Stimulated activated CD8-positive, alpha-beta memory T cell treated with anti-CD3 and anti-CD28 coated beads, Interleukin-7, amount 100 ng/mL, for 24 hours (primary cell): ENCODE measurements at places on chromosomes 1 and 21.

GRCh38 chr1:33602271-33602670 is 129.8 kb downstream of the ZSCAN20 start:
- DNase-seq = no peak

- no peak for DNase-seq
Observed at GRCh38 chr21:35860189-35860869, 200.0 kb downstream of the SETD4 start.

- DNase-seq = no peak
Observed at GRCh38 chr1:40073062-40073461, 24.0 kb downstream of the PPT1 start.

DNA sequence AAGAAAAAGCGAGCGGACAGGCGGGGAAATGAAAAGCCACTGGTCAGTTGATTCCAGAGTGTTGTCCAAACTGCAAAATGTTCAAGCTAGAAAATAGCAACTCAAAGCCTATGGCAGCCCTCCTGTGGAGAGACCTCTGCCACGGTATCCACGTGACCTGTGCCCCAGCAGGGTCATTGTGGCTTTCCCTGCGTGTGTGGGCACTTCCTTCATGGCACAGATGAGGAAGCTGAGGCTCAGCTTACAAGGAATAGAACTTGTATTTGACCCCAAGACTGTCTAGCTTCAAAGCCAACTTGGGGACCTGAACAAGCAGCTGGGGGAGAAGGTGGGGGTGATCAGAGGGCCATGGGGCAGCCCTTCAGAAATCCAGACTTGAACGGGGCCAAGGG is 15.6 kb upstream of the PLEKHG5 start:
- no peak for DNase-seq

DNA sequence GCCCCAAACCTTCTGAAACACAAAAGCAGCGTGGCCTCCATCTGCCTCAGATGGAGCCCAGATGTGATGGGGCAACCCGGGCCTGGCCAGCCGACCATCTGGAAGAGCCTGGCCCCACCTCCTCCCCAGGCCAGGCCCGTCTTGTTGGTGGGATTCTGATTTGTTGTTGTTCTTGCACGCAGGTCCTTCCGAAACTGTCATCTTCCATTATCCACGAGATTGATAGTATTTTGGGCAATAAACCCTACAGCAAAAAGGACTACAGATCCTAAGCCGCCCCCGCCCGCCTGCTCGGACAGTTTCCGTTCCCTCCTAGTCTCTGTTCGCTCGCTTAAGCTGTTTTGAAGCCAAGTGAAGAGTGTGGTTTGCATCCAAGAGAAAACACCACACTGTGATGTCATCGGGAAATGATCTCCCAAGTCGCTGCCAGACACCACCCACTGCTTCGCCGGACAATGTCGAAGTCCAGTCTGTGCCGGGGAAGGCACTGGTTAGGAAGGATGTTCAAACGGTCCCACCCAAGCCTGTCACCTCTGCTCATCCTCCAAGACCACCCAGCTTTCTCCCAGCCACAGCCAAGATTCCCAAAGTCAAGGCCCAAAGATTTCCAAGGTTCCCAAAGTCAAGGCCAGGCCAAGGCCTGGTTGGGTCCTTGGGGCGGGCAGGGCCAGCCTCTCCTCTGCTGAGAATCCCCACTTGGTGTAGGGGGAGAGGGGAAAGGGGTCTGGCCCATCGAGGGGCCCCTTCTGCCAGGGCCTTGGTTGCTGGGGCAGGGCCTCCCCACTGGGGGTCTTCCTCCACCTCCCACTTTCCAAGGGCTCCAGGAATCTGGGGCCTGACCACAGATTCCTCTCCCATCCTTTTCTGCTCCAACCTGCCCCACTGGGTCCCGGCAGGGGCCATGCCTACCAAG is 52.9 kb downstream of the KCNAB2 start:
- DNase-seq = no peak

DNA sequence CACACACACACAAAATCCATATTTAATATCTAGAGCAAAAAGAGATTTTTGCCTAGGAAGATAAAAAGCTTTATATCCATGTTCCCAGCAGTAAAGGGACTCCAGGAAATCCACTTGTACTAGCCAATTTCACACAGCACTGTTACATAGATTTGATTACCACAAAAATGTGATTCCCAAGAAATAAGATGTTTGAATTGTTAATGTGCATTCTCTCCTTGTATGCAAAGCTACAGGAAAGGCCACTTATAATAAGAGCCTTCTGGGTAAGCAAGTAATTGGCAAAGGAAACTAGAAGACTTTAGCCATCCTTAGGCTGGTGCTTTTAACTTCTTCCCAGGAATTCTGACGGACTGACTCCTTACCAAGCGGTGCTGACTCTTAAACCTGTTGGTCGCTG is 89.3 kb downstream of the LBR start:
- no peak for DNase-seq
